ENCODE measurements at places on chromosomes 4 and X.

- DNase-seq, result no peak
- no peaks in the 10 kb centered on the region for H3K27me3 ChIP-seq
- 0 out of 2 replicates have a peak, but pooled peaks cover 2% of the 10 kb centered on the region for H3K4me1 ChIP-seq
- no peak overlapping the region for H3K4me3 ChIP-seq
- H3K36me3 ChIP-seq, result no peaks in the 10 kb centered on the region
Measured at GRCh38 chr4:164210377-164210776, 543.6 kb upstream of the SMIM31 start.

- no peaks in the 10 kb centered on the region for H3K27me3 ChIP-seq
- no peak for DNase-seq
- H3K36me3 ChIP-seq, result no peaks in the 10 kb centered on the region
- H3K27ac ChIP-seq, result no peak overlapping the region
- no peak overlapping the region for H3K4me3 ChIP-seq
Measured at GRCh38 chr4:139297001-139297410, 4.3 kb upstream of the NAA15 start.

GRCh38 chr4:78951862-78952472 is 12.7 kb upstream of the PAQR3 start:
- H3K27me3 ChIP-seq, result no peaks in the 10 kb centered on the region
- no peaks in the 10 kb centered on the region for H3K4me1 ChIP-seq

DNA sequence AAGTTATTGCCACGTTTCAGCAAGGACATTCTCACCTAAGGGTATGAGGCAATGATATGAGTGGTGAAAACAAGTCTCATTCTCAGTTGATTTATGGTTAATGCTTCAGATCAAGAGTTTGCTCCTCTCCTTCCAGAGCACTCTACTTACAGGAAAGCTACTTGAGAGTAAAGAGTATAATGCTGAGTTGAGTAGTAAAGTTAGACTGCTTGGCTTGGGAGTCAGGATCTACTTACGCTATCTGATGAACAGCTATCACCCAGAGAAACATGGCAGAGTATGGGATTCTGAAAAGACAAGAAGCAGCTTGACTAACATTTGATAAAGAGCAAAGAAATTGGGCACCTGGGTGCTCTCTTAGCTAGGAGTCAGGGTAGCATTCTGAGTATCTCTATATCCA is 211.8 kb downstream of the GLUD2 start:
- no peak overlapping the region for H3K4me3 ChIP-seq
- DNase-seq, result no peak
- H3K36me3 ChIP-seq, result no peaks in the 10 kb centered on the region
- H3K27me3 ChIP-seq, result no peaks in the 10 kb centered on the region

DNA sequence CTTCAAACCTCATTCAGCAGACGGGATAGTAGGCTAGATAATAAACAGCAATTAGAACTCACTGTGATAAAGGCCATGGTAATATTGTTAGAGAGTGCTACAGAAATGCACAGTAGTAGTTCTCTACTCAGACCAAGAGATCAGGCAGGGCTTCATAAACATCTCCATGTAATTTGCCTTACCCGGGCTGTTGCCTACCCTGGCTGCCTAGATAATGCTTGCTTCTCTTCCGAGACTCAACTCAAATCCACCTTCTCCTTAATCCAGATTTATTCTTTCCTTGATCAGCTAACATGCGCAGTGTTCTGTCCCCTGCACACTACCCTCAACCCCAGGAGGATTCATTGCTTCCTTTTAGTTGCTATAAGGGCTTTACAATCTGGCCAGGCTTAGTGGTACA is 21.8 kb downstream of the ANK2 start:
- no peaks in the 10 kb centered on the region for H3K27me3 ChIP-seq
- no peak for DNase-seq
- no peak overlapping the region for H3K4me3 ChIP-seq
- H3K27ac ChIP-seq, result no peak overlapping the region
- no peaks in the 10 kb centered on the region for H3K36me3 ChIP-seq
- H3K4me1 ChIP-seq, result 0 out of 2 replicates have a peak, but pooled peaks cover 2% of the 10 kb centered on the region

DNA sequence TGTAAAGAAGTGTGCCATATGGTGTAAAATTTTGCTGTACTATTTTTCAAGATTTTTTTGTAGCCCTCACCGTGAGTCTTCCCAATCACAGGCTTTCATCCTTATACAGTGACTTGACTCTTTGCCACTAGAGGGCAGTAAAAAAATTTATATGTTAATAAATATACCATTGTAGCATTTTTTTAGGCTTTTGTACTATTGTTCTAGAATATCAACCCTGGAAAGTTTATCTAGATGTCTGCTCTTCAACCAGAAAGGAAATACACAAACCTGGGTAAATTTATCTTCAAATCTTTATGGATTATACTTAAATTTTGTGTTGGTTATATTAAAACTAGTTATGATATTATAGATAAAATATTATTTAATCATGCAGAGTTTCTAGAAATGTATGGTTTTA is 235.3 kb downstream of the TENM3 start:
- no peak overlapping the region for H3K27ac ChIP-seq
- H3K36me3 ChIP-seq, result no peaks in the 10 kb centered on the region
- no peaks in the 10 kb centered on the region for H3K27me3 ChIP-seq
- H3K4me3 ChIP-seq, result no peak overlapping the region

GRCh38 chrX:155841232-155841631 is 39.9 kb upstream of the VAMP7 start:
- no peaks in the 10 kb centered on the region for H3K4me1 ChIP-seq
- no peak overlapping the region for H3K27ac ChIP-seq
- H3K27me3 ChIP-seq, result no peaks in the 10 kb centered on the region
- H3K4me3 ChIP-seq, result no peak overlapping the region

- no peak for DNase-seq
- no peaks in the 10 kb centered on the region for H3K36me3 ChIP-seq
- no peak overlapping the region for H3K27ac ChIP-seq
- no peak overlapping the region for H3K4me3 ChIP-seq
- H3K27me3 ChIP-seq, result no peaks in the 10 kb centered on the region
- no peaks in the 10 kb centered on the region for H3K4me1 ChIP-seq
Measured at GRCh38 chrX:23623797-23624196, 43.5 kb upstream of the PRDX4 start.

- H3K27ac ChIP-seq, result no peak overlapping the region
- H3K4me1 ChIP-seq, result no peaks in the 10 kb centered on the region
- no peaks in the 10 kb centered on the region for H3K27me3 ChIP-seq
Measured at GRCh38 chr4:149549911-149550310, 265.7 kb downstream of the IQCM start.

GRCh38 chr4:67593741-67594175 is 35.2 kb downstream of the STAP1 start:
- H3K27ac ChIP-seq, result no peak overlapping the region
- DNase-seq, result no peak
- H3K27me3 ChIP-seq, result no peaks in the 10 kb centered on the region

DNA sequence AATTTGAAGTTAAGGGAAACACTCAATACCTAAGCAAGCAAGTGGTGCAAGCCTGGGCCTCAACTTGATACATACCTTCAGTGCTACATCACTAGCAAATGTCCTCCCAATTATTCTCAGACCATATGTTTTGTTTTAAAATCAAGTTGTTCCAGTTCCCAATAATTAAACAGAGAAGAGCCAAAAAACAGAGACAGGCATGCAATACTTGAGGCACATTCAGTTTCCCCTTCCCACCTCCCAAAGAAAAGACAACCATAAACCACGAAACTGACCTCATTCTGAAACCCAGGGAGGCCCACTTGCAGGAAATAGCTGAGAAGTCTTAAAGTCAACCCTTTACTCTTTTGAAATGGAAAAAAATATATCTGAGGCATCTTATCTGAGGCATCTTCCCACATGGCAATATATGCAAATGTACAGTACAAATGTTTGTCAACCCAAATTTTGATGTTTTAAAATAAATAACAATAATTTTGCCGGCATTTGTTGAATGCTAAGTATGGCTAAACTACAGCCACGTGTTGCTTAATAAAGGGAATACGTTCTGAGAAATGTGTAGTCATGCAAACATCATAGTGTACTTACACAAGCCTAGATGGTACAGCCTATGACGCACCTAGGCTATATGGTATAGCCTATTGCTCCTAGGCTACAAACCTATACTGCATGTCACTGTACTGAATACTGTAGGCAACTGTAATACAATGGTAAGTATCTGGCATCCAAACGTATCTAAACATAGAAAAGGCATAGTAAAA is 147.5 kb downstream of the TSPAN5 start:
- H3K27me3 ChIP-seq, result no peaks in the 10 kb centered on the region
- DNase-seq, result no peak

- H3K4me1 ChIP-seq, result no peaks in the 10 kb centered on the region
- H3K4me3 ChIP-seq, result peak overlapping the region; percentile 96
- no peak for DNase-seq
- H3K27ac ChIP-seq, result no peak overlapping the region
- peaks cover 9% of the 10 kb centered on the region for H3K36me3 ChIP-seq
- no peaks in the 10 kb centered on the region for H3K27me3 ChIP-seq
Measured at GRCh38 chr4:4289597-4289940, 385 bp downstream of the LYAR start.

DNA sequence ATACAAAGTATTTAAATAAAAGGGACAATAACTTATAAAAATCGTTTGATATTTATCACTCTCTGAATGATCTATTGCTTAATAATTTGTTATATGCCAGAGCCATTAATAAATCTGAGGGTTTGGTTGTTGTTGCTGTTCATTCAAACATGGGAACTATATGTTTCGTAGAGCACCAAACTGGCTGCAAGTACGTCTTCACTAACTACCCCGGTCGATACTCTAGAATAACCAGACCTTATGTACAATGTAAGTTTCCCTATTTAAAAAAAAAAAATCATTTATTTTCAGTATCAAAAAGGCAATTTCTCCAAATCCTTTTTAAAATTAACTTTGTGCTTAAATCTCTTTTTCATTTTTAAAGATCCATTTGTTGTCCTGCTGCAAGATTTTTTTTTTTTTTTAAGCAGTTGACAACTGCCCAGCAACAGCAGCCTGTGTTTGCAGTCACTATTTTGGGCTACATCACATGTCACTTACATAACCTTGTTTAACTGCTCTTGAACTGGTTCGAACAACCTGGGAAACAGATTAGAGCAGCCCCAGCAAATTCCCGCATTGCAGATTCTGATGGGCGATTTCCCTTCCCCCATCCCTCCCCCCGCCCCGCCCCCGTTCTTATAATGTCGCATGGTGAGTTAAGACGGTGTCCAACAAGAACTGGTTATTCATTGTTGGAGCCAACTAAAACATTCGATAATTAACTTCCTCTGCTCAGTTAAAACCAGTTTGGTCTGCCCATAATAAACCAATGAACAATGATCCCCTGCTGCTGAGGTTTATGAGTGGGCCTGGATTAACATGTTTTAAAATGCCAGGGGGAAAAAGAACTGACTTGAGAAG is 238.9 kb downstream of the NR3C2 start:
- no peak for DNase-seq
- H3K4me1 ChIP-seq, result peaks cover 3% of the 10 kb centered on the region
- no peak overlapping the region for H3K4me3 ChIP-seq
- no peaks in the 10 kb centered on the region for H3K27me3 ChIP-seq

GRCh38 chr4:106795326-106795725 is 240.8 kb downstream of the DKK2 start:
- H3K4me1 ChIP-seq, result no peaks in the 10 kb centered on the region
- no peak overlapping the region for H3K27ac ChIP-seq
- no peak overlapping the region for H3K4me3 ChIP-seq
- no peaks in the 10 kb centered on the region for H3K27me3 ChIP-seq
- DNase-seq, result no peak

DNA sequence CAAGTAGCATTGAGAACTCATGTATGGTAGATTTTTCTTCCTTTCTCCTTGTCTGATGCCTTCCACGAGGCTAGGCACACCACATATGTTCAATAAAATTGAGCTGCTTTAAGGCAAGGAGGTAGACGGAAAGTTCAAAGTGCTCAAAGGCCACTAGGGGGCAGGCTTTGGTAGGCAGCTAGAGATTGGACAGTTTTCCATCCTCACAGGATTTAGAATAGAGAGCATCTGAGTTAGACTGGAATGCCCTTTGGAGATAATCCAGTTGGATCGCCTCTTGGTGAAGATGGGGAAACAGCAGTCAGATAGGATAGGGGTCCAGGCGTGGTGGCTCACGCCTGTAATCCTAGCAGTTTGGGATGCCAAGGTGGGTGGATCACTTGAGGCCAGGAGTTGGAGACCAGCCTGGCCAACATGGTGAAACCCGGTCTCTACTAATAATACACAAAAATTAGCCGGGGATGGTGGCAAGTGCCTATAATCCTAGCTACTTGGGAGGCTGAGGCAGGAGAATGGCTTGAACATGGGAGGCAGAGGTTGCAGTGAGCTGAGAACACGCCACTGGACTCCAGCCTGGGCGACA is 30.4 kb downstream of the ELF4 start:
- no peak for DNase-seq
- no peaks in the 10 kb centered on the region for H3K27me3 ChIP-seq
- no peaks in the 10 kb centered on the region for H3K36me3 ChIP-seq
- H3K27ac ChIP-seq, result no peak overlapping the region
- no peak overlapping the region for H3K4me3 ChIP-seq

DNA sequence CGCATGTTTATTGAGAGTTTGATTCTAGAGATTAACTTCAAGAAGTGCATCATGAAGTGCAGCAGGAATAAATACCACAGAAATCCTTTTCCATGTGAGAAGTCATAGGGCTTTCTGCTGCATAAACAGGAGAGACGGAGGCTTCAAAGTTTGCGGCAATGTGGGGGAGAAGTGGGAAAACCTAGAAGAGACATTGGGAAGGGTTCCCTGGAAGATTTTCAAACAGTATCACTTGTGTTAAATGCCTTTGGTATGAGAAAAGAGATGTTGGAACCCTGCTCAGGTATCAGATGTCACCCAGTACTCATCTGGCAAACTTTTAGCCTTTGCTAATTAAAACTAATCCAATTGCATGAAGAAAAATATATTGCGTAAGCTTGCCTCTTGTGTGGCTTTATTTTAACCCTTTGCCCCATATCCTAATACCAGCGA is 15.4 kb downstream of the NHS start:
- H3K36me3 ChIP-seq, result no peaks in the 10 kb centered on the region
- H3K27ac ChIP-seq, result no peak overlapping the region
- H3K4me3 ChIP-seq, result no peak overlapping the region
- no peak for DNase-seq

GRCh38 chr4:54016504-54016903 is 47.9 kb downstream of the CHIC2 start:
- H3K4me1 ChIP-seq, result peaks cover 1% of the 10 kb centered on the region
- H3K27me3 ChIP-seq, result no peaks in the 10 kb centered on the region
- no peak overlapping the region for H3K4me3 ChIP-seq
- DNase-seq, result no peak
- H3K27ac ChIP-seq, result no peak overlapping the region
